Activated CD4-positive, alpha-beta T cell treated with anti-CD3 and anti-CD28 coated beads, Interleukin-2, amount 10 ng/mL, durations not matched to agents 7 days and 5 days (primary cell): ENCODE measurements at places on chromosomes 7 and 10. TPM values are rescaled to one million over a fixed set of nuclear protein-coding genes. Genes with fewer than 3 reads are reported as not detected.
A peak's percentile ranks its signal among the peaks of the same experiment; 100 is the strongest.

DNA sequence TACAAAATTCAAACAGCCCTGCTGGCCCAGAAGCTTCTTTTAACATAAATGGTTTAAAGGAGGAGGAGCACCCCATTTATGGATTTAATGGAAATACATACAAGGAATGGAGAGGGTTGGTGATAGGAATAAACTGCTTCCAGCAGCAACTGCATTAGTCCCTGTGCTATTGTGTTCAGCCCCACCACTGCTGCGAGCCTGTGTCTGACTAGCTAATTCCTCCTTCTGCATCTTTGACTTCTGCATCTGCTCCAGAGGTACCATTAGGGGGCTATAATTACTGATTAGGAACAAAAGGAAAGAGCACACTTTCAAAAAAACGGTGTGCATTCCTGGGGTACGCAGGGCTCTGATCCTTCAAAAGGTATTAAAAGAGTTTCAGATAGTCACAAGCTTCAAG, 24.8 kb downstream of the CDCA7L start:
- no peak overlapping the region for H3K27ac ChIP-seq
- H3K27me3 ChIP-seq, result no peaks in the 10 kb centered on the region
- DNase-seq, result no peak
- H3K4me3 ChIP-seq, result no peak overlapping the region

DNA sequence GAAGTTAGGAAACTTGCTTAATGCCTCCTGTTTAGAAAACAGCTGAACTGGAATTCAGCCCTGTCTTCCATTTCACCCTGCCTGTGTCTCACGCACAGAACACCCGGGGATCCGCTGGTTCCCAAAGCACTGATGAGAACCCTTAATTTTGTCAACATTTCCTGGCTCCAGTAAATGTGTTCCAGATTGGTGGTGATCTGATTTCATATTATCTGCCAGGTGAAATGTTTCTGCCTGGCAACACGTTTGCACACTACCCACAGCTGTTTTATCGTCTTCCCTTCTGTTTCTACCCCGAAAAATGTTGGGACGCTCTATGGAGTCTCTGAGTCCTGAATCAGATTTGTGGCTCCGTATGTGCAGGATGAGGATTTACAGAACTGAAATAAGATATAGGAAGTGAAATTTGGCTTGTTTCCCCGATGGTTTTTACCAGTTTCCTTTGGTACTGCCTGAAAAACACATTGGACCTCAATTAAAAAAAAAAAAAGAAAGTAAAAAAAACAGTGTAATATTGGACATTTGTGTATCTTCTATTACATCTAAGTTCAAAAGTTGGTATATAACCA, 29.0 kb downstream of the MRC1 start:
- peaks cover 8% of the 10 kb centered on the region for H3K27me3 ChIP-seq
- H3K27ac ChIP-seq, result no peak overlapping the region
- H3K4me1 ChIP-seq, result no peaks in the 10 kb centered on the region
- H3K4me3 ChIP-seq, result no peak overlapping the region
- DNase-seq, result no peak
- H3K36me3 ChIP-seq, result no peaks in the 10 kb centered on the region

- peaks cover 64% of the 10 kb centered on the region for H3K36me3 ChIP-seq
- no peak for DNase-seq
- peak overlapping the region; percentile 2 for H3K4me3 ChIP-seq
- no peaks in the 10 kb centered on the region for H3K27me3 ChIP-seq
Observed at GRCh38 chr7:100432621-100433275, 3.1 kb downstream of the MEPCE start.

GRCh38 chr7:129872054-129872453, 80.7 kb downstream of the UBE2H start:
- no peak overlapping the region for H3K27ac ChIP-seq
- DNase-seq, result no peak
- no peak overlapping the region for H3K4me3 ChIP-seq
- H3K27me3 ChIP-seq, result no peaks in the 10 kb centered on the region
- peaks cover 23% of the 10 kb centered on the region for H3K36me3 ChIP-seq

The MTERF1 gene
- total RNA-seq, result 15.9 TPM

The ADCY1 gene
- total RNA-seq, result 0.99 TPM

DNA sequence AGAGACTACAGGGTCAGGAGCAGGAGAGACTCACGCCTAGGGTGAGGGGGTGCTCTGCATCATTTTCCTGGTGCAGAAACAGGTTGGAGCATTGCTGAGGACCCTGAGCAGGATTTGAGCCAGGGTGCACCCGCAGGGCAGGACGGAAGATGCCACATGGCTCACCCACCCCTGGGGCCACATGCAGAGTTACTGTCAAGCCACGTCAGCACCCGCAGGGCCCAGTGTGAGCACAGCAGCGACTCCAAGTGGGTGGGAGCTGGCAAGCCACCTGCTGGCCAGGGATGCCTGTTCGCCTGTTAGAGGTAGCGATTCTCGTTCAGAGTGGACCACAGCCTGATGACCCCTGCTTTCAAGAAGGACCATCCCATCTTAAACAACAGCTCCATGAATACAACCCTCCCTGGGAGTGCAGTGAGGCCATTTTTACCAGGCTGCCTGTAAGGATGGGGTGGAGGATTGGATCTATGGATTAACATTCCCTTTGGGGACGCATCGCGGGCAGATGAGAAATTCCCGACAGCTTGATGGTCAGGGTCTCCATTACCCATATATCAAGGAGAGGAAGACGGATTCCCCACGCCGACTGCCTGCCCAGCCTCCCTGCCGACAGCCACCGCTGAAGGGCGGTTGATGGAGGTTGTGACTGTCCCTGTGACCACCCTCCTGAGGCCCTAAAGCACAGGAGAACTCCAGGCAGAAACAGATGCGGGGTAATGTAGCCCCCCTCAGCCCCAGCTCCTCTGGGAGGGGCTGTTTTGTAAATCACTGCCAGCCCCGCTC, 101.1 kb upstream of the RET start:
- DNase-seq, result no peak
- H3K27ac ChIP-seq, result no peak overlapping the region
- H3K4me1 ChIP-seq, result peaks cover 3% of the 10 kb centered on the region
- H3K36me3 ChIP-seq, result no peaks in the 10 kb centered on the region
- H3K4me3 ChIP-seq, result no peak overlapping the region

GRCh38 chr7:19215412-19215811, 70.2 kb upstream of the FERD3L start:
- no peak for DNase-seq
- H3K4me1 ChIP-seq, result no peaks in the 10 kb centered on the region
- no peaks in the 10 kb centered on the region for H3K27me3 ChIP-seq
- H3K4me3 ChIP-seq, result no peak overlapping the region
- H3K27ac ChIP-seq, result no peak overlapping the region

- H3K4me1 ChIP-seq, result no peaks in the 10 kb centered on the region
- no peaks in the 10 kb centered on the region for H3K36me3 ChIP-seq
- peaks cover 4% of the 10 kb centered on the region for H3K27me3 ChIP-seq
- no peak for DNase-seq
- no peak overlapping the region for H3K4me3 ChIP-seq
Observed at GRCh38 chr7:25399000-25399750, 170.9 kb upstream of the NPVF start.

GRCh38 chr7:23679898-23680413, at the start of gene FAM221A:
Gene FAM221A, plus strand, starts transcription at chr7:23680199. Its CDS starts 20 bp downstream, at chr7:23680219.
- no peaks in the 10 kb centered on the region for H3K36me3 ChIP-seq
- peaks cover 17% of the 10 kb centered on the region for H3K4me1 ChIP-seq
- peaks cover 11% of the 10 kb centered on the region for H3K27me3 ChIP-seq
- peak within 1 kb of the TSS; percentile 80 for H3K27ac ChIP-seq
- peak within 1 kb of the TSS; percentile 85 for H3K4me3 ChIP-seq

The ATP5MK gene
- total RNA-seq, result 276 TPM

DNA sequence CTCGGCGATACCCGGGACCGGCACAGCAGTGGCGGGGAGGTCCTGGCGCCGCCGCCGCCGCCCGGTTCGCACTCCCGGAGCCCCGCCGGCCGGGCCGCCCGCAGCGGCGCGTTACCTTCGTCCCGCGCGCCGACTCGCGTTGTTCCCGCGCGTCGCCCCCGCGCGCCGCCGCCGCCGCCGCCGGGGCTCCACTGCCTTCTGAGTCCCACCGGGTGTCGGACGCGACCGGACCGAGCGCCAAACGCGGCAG, at the start of gene EZH2:
TSS of gene EZH2 (minus strand) at position 243 of the 250 bp plus-strand sequence. CDS start 36,993 bp downstream, outside the sequence.
- peaks cover 48% of the 10 kb centered on the region for H3K4me1 ChIP-seq
- H3K27ac ChIP-seq, result peak within 1 kb of the TSS; percentile 100
- DNase-seq, result no peak
- no peaks in the 10 kb centered on the region for H3K27me3 ChIP-seq

GRCh38 chr10:28243923-28244322, 58.9 kb downstream of the MPP7 start:
- no peak for DNase-seq
- H3K4me3 ChIP-seq, result no peak overlapping the region
- H3K4me1 ChIP-seq, result peaks cover 31% of the 10 kb centered on the region
- H3K27ac ChIP-seq, result no peak overlapping the region
- peaks cover 3% of the 10 kb centered on the region for H3K36me3 ChIP-seq
- no peaks in the 10 kb centered on the region for H3K27me3 ChIP-seq

The NRBF2 gene
- 21.3 TPM for total RNA-seq

- no peak overlapping the region for H3K27ac ChIP-seq
- H3K36me3 ChIP-seq, result no peaks in the 10 kb centered on the region
- peak; percentile 61 for DNase-seq
- no peak overlapping the region for H3K4me3 ChIP-seq
- peaks cover 19% of the 10 kb centered on the region for H3K27me3 ChIP-seq
Observed at GRCh38 chr10:99560277-99561126, 27.8 kb downstream of the NKX2-3 start.

DNA sequence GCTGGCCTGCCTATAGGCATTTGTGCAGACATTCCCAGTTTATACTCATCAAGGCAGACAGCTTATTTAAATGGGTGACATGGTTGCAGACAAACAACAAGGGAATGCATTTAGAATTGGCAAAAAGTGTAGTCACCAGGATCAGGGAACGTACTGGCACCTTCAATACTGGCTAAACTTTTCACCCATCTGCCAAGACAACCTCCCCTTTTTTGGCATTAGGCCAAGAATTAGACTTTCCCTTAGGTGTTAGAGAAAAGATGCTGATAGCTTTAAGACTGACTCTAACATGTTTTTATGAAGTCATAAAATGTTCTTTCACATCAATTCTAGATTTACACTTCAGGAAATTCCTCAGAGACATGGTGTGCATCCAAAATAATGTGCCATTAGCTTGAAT, 365.9 kb downstream of the PHTF2 start:
- DNase-seq, result no peak
- H3K36me3 ChIP-seq, result no peaks in the 10 kb centered on the region
- H3K4me3 ChIP-seq, result no peak overlapping the region
- H3K27ac ChIP-seq, result no peak overlapping the region
- H3K27me3 ChIP-seq, result peaks cover 6% of the 10 kb centered on the region

The EXOC6 gene
- total RNA-seq, result 11.8 TPM

GRCh38 chr10:60048091-60048501, 141.7 kb upstream of the CCDC6 start:
- no peaks in the 10 kb centered on the region for H3K27me3 ChIP-seq
- H3K4me1 ChIP-seq, result no peaks in the 10 kb centered on the region
- H3K4me3 ChIP-seq, result no peak overlapping the region
- no peak overlapping the region for H3K27ac ChIP-seq

DNA sequence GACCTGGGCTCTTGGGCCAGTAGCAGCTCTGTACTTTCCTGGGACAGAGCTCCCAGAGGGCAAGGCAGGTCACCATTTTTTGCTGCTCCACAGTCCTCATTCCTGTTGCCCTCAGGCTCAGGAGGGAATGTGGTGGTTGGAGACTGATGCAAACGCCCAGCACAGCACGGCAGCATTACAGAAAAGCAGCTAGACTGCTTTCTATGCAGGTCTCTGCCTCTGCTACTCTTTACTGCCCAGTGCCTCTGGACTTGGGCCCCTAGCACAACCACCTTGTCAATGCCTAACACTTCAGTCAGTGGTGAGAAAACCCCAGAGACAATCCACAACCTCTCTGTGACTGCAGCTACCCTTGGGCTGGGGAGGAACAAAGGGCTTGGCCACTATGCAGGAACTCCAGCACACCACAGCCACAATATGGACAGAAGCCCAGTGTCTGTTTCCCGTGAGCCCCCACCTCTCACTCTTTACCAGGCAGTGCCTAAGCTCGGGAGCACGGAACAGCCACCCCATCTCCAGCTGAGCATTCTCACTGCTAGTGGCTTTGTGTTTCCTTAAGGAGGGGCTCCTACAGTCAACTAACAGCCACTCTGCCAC, 790.6 kb downstream of the PCDH15 start:
- DNase-seq, result no peak
- no peak overlapping the region for H3K27ac ChIP-seq
- no peaks in the 10 kb centered on the region for H3K27me3 ChIP-seq

GRCh38 chr10:122490268-122490667, 28.9 kb downstream of the HTRA1 start:
- H3K36me3 ChIP-seq, result no peaks in the 10 kb centered on the region
- no peak overlapping the region for H3K27ac ChIP-seq
- no peak for DNase-seq
- H3K4me1 ChIP-seq, result peaks cover 12% of the 10 kb centered on the region
- H3K27me3 ChIP-seq, result peaks cover 9% of the 10 kb centered on the region
- H3K4me3 ChIP-seq, result no peak overlapping the region

DNA sequence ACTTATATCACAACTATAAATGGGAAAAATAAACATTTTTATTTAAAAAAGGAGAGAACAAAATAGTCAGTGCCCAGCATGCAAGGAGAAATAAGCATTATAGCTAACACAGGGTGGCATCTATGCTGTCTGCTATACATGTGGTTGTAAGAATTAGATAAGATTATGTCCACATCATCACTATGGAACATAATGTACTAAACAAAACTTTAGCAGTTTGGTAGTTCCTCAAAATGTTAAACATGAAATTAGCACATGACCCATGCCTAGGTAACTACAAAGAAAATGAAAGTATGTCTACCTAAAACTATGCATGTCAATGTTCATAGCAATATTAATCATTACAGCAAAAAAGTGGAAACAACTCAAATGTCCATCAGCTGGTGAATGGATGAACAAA, 28.7 kb upstream of the RUFY2 start:
- DNase-seq, result no peak
- H3K27me3 ChIP-seq, result no peaks in the 10 kb centered on the region
- peaks cover 24% of the 10 kb centered on the region for H3K36me3 ChIP-seq
- H3K27ac ChIP-seq, result no peak overlapping the region

- DNase-seq, result no peak
- no peak overlapping the region for H3K27ac ChIP-seq
- no peaks in the 10 kb centered on the region for H3K27me3 ChIP-seq
- H3K36me3 ChIP-seq, result peaks cover 3% of the 10 kb centered on the region
- peaks cover 20% of the 10 kb centered on the region for H3K4me1 ChIP-seq
Observed at GRCh38 chr10:73623056-73623455, 18.2 kb downstream of the MYOZ1 start.

The ECD gene
- total RNA-seq, result 31.7 TPM

GRCh38 chr10:79103129-79103528, 34.4 kb downstream of the ZMIZ1 start:
- DNase-seq, result no peak

DNA sequence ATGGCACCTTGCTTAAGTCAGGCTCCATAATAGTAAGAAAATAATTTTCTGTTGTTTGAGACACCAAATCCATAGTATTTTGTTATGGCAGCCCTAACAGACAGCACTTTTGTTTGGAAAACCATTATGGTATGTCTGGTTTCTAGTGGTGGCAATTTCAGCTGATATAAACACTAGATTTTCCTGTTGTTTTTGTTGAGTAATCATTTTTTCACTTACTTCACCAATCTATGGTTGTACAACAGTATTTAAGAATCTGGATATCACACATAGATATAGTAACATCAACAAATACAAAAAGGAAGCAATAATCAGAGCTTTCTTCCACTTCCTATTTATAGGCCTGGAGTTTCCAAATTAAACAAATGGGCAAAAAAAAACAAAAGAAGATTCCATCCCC, 725.8 kb upstream of the POM121L12 start:
- DNase-seq, result no peak
- H3K4me3 ChIP-seq, result no peak overlapping the region
- no peak overlapping the region for H3K27ac ChIP-seq
- no peaks in the 10 kb centered on the region for H3K36me3 ChIP-seq
- no peaks in the 10 kb centered on the region for H3K27me3 ChIP-seq
- no peaks in the 10 kb centered on the region for H3K4me1 ChIP-seq

- peaks cover 70% of the 10 kb centered on the region for H3K27me3 ChIP-seq
- H3K4me1 ChIP-seq, result peaks cover 18% of the 10 kb centered on the region
- H3K4me3 ChIP-seq, result no peak overlapping the region
- peak overlapping the region; percentile 13 for H3K27ac ChIP-seq
Observed at GRCh38 chr10:129961157-129961701, 2.8 kb downstream of the EBF3 start.
